ENCODE measurements at places on chromosomes 2 and 18. TPM values are rescaled to one million over a fixed set of nuclear protein-coding genes. Genes with fewer than 3 reads are reported as not detected.

DNA sequence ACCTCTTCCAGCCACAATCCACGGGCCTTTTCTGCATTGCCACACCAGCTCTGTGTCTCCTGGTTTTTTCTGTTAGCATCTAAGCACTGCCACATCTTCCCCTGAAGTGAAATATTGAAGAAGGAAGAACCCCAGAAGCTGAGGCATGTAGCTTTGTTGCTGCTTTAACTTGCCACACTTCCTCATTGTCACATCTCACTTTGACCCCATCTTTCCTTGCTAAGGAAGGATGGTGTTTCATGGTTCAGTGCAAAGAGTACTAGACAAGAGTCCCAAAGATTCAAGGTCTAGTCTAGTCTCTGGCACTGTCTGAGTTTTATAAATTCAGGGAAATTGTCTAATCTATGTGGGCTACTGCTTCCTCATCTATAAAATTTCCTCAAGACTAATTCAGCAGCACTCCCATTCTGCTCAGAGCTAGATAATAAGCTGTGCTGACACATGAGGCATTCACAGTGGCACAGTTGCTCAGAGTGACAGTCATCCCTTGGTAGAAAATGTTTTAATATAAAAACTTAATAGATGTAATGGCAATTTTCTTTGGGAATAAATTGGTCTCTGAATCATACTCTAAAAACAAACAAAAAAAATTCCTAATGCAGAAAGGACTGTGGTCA, 483.0 kb upstream of the ID2 start:
- DNase-seq: no peak

DNA sequence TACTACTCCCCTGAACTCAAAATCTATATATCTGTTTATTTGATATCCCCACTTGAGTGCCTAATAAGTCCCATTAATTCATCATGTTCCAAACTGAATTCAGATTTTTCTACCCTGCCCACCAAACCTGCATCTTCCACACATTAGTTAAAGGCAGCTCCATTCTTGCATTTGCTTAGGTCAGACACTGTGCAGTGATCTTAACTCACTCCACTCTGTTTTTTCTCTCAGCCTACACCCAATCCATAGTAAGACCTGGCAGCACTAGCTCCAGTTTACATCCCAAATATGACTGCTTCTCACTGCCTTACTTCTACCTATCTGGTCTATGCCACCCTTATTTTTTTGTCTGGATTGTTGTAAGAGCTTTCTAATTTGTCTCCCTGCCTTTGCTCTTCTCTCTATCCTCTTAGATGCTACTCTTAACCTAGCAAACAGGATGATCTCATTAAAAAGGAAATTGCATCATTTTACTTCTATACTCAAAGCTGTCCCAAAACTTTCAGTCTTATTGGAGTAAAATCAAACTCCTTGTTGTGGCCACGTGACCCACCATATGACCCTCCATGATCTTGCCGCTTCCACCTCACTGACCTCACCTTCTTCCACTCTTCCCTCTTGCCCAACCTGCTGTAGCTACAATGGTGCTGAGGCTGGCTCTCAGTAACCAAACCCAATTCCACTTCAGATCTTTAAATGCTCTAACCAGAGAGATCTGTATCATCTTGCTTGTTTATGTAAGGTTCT, 274.9 kb upstream of the FANCL start:
- no peak for DNase-seq

- no peak for DNase-seq
Measured at GRCh38 chr2:153823880-153824279, 47.8 kb upstream of the GALNT13 start.

GRCh38 chr2:239378918-239379640, 21.7 kb downstream of the HDAC4 start:
- DNase-seq: no peak

- no peak for DNase-seq
Measured at GRCh38 chr2:106857882-106858478, 28.0 kb downstream of the ST6GAL2 start.

DNA sequence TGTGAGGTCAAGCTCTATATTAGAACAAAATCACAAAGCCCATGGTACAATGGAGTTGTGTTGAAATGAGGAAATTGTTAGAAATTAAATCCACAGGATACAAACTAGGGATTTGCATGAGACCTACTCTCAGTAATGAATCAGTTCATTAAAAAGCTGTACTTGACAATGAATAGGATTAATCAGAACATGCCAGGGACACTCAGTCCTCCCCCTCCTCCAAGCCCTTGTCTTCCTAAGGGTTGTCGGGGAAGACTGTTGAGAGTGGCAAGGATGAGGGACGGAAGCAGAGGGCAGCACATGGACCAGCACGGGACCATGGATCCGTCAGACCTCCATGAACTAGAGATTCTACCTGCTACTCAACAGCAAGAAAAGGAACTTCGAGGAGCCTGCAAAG, 39.8 kb downstream of the SPRED2 start:
- no peak for DNase-seq

- DNase-seq: no peak
Measured at GRCh38 chr2:86610871-86611270, 12.8 kb downstream of the RNF103 start.

RIT2 gene
- 1.9 TPM for polyA plus RNA-seq

All from large intestine (tissue), 12 donors.